ENCODE measurements at places on chromosomes 13 and 19.

GRCh38 chr13:29369060-29369743 lies 226.3 kb downstream of the SLC7A1 start:
- DNase-seq, result peak; percentile 95

DNA sequence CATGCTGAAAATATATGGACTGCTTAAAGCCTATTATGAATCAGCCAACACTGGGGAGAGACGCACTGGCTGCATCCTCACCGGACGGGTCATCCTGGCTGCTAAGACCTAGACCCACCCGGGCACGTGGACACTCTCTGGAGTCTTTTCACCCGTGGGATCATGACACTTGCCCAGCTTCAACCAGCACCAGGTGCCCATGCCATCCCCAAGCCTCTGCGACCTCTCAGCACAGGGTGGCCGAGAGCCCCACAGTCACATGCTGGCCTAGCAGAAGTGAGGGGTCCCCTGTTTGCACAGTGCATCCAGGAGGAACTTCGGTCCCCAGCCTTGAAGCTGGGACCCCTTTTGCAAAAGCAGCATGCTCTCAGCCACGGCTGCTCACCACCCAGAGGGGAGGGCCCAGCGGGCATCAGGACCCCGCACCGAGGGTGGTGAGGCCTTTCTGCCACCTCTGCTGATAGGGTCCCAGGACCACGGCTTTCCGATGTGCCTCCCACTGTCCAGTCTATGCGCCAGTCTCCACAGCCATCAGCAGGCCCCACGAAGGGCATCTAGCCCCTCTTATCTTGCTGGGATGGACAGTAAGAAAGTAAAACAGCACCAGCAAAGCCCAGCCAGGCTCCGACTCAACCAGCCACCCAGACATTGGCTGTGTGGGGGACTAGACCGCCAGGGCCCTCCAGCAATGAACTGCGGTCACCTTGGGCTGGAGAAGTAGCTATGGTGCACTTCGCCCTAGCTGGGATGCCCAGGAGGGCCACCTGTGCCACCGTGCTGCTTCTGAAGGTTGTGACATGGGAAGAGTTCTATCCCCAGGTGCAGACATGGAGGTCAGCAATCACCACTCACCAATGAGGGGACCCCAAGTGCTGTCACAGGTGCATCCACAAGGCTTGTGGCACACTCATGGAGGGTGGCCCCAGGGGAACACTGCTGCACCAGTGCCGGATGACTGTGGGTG lies 73.1 kb downstream of the CEBPG start:
- no peak for DNase-seq

DNA sequence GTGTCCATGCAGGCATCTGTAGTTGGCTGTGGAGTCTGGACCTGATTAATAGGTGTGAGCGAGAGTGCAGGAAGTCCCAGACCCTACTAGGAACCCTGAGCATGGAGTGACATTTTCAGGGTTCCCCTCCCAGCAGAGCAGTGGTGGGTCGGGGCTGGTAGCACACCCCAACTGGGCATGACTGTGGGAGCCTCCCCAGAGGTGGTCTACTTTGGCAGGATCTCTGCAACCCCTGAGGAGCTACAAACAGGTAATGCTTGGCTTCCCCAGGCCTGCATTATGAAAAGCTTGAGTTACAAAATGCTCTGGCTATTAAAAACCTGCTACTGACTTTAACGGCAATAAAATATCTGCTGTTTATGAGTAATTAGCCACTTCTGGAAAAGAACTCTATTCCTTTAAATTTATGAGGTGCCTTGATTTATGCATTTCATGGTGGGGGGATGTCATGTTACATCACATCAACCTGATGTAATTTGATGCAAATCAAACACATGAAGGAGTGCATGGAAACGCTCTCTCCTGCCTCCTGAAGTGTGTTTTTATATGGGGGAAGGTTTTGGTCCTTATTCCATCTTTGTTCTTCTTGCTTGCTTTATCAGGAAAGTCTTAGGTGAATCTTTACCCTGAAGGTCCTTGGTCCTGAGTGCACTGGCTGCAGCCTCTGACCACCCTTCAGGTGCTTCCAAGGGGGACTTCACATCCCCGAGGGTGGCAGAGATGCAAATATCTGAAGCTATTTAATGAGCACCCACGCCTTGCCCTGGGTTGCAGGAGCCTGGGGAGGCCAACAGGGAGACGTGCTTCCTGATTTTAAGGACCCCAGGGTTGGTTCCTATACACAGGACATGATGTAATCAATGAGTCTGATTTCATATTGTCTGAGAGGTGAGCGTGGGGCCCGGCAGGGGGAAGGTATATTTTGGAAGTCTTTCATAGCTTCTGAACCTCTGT lies 54.0 kb downstream of the ZNF536 start:
- DNase-seq, result no peak

DNA sequence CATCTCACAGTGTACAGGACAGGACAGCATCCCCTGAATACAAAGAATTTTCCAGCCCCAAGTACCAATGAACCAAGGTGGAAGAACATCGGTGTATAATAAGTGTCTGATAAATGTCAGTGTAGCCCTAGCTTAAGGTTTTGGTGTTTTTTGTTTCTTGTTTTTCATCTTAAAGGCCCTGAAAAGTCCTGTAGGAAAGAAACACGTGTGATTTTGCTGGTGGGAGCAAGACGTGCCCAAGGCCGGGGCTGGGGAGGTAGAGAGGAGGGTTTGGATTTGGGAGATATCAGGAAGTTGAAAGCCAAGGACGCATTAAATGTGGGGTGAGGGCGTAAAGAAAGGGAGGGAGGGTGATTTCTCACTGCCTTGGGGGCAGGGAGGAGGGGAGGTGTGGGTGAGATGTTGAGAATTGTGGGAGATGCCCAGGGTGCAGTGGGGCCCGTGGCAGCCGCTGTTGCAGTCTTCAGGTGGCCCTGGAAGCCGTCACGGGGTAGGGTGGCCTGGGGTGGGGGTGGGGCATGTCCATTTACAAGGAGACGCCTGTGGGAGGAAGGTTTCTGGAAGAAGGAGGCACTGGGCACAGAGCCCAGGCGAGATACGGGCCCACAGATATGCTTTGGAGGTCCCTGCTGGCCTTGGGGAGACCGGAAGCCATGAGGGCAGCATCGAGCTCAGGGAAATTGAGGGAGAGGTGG lies 6.7 kb downstream of the CAMSAP3 start:
- DNase-seq, result no peak

DNA sequence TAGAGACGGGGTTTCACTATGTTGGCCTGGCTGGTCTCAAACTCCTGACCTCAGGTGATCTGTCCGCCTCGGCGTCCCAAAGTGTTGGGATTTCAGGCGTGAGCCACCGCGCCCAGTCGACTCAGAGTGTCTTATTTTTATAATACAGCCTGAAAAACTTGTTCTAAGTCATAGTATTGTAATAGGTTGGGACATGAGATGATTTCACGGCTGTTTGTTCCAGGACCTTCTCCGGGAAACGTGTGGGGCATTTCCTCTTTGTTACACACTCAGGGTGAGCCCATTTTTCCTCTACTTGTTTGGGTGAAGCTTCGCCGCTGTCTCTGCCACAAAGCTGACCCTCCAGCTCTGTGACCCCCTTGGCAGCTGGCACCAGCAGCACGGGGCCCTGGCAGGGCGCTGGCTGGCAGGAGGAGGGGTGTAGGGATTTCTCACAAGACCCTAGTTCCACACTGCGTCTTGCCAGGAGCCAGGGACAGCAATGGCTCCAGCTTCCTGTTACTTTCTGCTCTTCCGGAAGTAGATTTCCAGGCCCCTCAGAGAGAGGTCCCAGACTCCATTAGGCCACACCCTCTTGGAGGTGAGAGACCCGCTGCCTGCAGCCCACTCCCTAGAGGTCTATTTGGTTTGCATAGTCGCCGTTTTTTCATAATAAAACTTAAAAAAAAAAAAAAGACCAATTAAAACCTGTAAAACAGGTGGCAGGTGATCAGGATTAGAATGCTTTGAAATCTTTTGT lies 15.6 kb downstream of the FGF21 start:
- no peak for DNase-seq

- no peak for DNase-seq
Measured at GRCh38 chr19:18800636-18801035, 9.5 kb upstream of the COMP start.

- peak; percentile 97 for DNase-seq
Measured at GRCh38 chr19:1040476-1041271, 767 bp downstream of the ABCA7 start.

- no peak for DNase-seq
Measured at GRCh38 chr19:40235238-40236025, 8.9 kb upstream of the CCNP start.

All from MV-4-11 (cell line).